ENCODE measurements at places on chromosomes 7 and 10. TPM values are rescaled to one million over a fixed set of nuclear protein-coding genes. Genes with fewer than 3 reads are reported as not detected.

The RBP3 gene
- total RNA-seq, result not detected

- no peak for DNase-seq
- H3K4me3 ChIP-seq, result no peak overlapping the region
- H3K36me3 ChIP-seq, result peaks cover 27% of the 10 kb centered on the region
- peaks cover 57% of the 10 kb centered on the region for H3K4me1 ChIP-seq
- no peaks in the 10 kb centered on the region for H3K27me3 ChIP-seq
These were observed 19.1 kb downstream of the DNAJB6 start for GRCh38 chr7:157355784-157356511.

GRCh38 chr7:12747687-12748306, 60.4 kb downstream of the ARL4A start:
- no peaks in the 10 kb centered on the region for H3K4me1 ChIP-seq
- H3K4me3 ChIP-seq, result no peak overlapping the region
- no peaks in the 10 kb centered on the region for H3K36me3 ChIP-seq

GRCh38 chr10:77392236-77392721, 245.3 kb downstream of the KCNMA1 start:
- no peaks in the 10 kb centered on the region for H3K27me3 ChIP-seq
- H3K4me1 ChIP-seq, result peaks cover 15% of the 10 kb centered on the region
- H3K27ac ChIP-seq, result no peak overlapping the region
- no peak overlapping the region for H3K4me3 ChIP-seq
- DNase-seq, result no peak

- no peak overlapping the region for H3K4me3 ChIP-seq
- no peaks in the 10 kb centered on the region for H3K27me3 ChIP-seq
- no peak for DNase-seq
- no peak overlapping the region for H3K27ac ChIP-seq
- H3K36me3 ChIP-seq, result no peaks in the 10 kb centered on the region
- H3K4me1 ChIP-seq, result peaks cover 26% of the 10 kb centered on the region
These were observed 14.0 kb upstream of the PCGF5 start for GRCh38 chr10:91206427-91206826.

DNA sequence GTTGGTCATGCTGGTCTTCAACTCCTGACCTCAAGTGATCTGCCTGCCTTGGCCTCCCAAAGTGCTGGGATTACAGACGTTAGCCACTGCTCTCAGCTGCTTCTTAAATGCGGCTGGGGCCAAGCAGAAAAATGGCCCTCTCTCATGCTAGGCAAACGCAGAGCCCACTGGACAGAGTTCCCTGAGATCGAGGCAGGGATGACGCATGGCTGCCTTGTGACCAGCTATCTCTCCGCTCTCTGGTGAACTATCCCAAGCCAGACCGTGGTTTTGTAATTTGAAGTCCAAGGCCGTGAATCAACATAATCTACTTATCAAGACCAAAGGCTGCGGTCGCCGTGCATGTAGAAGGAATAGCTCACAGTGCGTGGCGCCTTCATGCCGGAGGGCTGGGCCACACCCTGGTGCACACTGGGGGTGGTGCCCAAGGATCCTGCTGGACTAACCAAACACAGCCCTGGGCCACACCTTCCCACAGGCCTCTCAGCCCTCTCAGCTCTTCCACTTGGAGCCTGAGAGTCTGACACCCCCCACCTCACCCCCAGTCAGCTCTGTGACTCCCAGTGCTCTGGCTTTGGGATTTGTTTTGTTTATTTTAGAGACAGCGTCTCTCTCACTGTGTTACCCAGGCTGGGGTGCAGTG, 88.1 kb upstream of the CUX1 start:
- no peaks in the 10 kb centered on the region for H3K36me3 ChIP-seq
- H3K27me3 ChIP-seq, result no peaks in the 10 kb centered on the region
- peak; percentile 84 for DNase-seq

- H3K4me3 ChIP-seq, result no peak overlapping the region
- no peak for DNase-seq
- H3K36me3 ChIP-seq, result no peaks in the 10 kb centered on the region
- peaks cover 7% of the 10 kb centered on the region for H3K27me3 ChIP-seq
These were observed 313.5 kb downstream of the TCERG1L start for GRCh38 chr10:130998046-130998435.

GRCh38 chr7:13153742-13154141, 466.3 kb downstream of the ARL4A start:
- no peak overlapping the region for H3K27ac ChIP-seq
- no peaks in the 10 kb centered on the region for H3K4me1 ChIP-seq
- DNase-seq, result no peak

The POLD2 gene
- 48.3 TPM for total RNA-seq

GRCh38 chr7:31747553-31747952, 60.5 kb downstream of the PPP1R17 start:
- no peak for DNase-seq
- H3K4me1 ChIP-seq, result no peaks in the 10 kb centered on the region
- H3K27ac ChIP-seq, result no peak overlapping the region

The PRPS1L1 gene
- total RNA-seq, result not detected

The PRSS37 gene
- not detected for total RNA-seq

The CPA5 gene
- not detected for total RNA-seq

DNA sequence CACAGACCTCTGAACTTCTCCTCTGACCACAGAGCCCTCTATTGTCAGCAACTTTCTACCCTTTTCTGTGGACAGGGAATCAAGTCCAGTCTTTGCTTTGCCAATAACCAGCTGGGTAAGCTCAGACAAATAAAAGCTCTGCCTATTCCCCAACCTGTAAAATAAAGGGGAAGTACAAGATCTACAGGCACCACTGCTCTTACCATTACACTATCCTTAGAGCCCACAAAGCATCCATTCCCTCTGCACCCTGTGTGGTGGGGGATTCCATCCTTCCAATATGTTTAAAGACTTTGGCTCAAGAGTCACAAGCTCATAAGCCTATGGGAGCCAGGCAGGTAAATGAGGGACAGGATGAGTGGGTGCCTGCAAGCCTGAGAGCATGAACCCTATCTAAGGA, 88.2 kb downstream of the PARD3 start:
- H3K4me3 ChIP-seq, result no peak overlapping the region
- no peaks in the 10 kb centered on the region for H3K36me3 ChIP-seq
- no peaks in the 10 kb centered on the region for H3K27me3 ChIP-seq

DNA sequence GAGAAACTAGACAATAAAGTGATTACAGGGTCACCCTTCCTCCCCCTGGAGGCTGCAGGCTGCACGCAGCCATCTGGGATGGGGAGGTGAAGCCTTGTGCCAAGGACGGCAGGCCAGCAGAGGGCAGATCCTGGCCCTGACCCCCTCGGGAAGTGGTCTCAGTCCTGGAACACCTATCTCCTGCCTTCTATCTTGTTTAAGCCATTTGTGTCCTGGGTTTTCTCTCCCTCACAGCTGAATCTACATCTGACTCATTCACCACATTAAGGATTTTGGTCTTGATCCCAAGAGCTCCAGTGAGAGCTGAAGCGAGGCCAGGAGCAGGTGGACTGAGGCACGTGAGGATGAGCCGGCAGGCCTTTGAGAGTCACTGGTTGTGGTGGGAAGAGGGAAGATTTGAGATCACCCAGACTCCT, 16.4 kb upstream of the PARP12 start:
- no peak for DNase-seq
- no peaks in the 10 kb centered on the region for H3K27me3 ChIP-seq
- peaks cover 10% of the 10 kb centered on the region for H3K4me1 ChIP-seq
- no peak overlapping the region for H3K4me3 ChIP-seq

The FGFBP3 gene
- total RNA-seq, result 0.77 TPM

DNA sequence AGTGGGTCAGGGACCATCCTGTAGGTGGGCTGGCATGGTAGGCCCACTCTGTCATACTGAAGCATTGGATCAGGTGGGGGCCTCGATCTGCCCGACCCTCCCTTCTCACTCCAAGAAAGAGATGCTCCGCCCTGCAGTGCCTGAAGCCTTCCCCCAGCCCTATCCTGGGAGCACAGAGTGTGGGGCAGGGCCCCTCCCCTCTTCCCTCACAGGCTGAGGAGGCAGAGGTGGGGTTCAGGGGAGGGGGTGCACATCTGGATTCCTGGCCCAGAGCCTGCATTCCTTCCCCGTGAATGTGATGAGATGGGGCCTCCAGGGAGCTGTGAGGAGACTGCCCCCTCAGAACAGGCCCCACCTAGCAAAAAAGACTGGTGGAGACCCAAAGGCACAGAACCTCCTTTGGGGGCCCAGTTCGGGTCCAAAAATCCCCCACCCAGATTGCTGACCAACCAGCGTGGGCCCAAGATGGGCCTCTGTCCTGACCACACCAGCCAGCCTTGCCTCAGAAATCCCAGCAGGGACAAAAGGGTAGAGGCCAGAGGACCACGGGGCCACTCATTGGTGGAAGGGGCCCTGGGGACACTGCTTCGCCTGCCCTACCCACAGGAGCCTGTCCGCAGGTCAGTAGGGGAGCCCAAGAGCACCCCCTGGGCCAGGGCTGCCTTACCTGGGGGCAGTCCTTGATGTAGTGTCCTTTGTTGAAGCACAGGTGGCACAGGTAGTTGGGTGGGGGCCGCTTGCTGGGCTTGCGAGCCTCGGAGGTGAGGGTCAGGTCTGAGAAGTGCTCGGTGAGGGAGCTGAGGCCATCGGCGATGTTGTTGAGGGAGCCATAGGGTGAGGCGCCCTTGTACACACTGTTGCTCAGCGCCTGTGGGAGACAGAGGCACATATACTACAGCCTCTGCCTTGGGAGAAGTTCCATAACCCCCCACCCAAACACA, 13.3 kb downstream of the ZCCHC24 start:
- H3K27me3 ChIP-seq, result no peaks in the 10 kb centered on the region
- peak overlapping the region; percentile 58 for H3K27ac ChIP-seq
- no peak overlapping the region for H3K4me3 ChIP-seq

DNA sequence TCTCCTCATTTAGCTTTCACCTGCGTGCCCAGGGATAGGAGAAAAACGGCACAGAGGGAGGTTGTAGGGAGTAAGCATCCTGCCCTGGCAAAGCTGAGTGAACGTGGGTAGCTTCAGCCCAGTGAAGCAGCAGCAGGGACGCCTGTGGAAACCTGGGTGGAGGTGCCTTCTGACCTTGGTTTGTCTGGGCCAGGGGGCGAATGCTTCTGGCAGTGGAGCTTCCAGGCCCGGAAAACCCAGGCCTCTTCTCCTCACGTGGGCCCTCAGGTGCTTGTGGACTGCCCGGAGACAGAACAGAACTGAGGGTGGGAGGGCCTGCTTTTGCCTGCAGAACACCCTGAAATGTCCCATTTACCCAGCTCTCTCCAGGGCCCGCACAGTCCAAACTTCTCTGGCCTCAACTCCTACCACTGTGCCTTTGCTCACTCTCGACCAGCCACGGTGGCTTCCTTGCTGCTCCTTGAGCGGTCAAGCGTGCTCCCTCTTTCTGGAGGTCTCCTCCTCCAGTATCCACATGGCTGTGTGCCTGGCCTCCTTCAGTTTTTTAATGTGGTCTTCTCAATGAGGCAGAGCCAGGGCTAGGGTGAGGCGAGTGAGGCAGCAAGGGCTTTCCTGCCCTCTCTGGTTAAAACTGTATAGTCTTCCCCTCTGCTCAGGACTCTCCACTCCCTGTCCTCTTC, 62.4 kb downstream of the TMEM209 start:
- no peak for DNase-seq
- peaks cover 41% of the 10 kb centered on the region for H3K4me1 ChIP-seq
- H3K4me3 ChIP-seq, result no peak overlapping the region
- no peaks in the 10 kb centered on the region for H3K27me3 ChIP-seq
- H3K27ac ChIP-seq, result peak overlapping the region; percentile 89
